ENCODE measurements at places on chromosomes 5 and 9.

DNA sequence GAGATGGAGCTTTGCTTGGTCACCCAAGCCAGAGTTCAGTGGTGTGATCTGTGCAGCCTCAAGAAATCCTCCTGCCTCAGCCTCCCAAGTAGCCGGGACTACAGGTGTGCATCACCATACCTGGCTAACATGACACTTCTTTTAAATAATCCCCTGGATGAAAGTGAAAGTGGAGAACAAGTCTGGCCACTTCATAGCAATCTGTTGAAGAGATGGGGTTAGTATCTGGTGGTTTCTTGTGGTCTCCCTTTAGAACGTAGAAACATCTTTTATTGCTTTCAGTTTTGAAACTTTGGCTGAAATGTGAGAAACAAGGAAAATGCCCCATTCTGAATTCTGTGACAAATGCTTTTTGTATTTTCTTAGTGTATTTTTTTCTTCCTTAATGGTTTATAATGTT is 452.5 kb upstream of the RIOK2 start:
- DNase-seq, result no peak

- no peak for DNase-seq
These were observed 22.4 kb upstream of the NREP start for GRCh38 chr5:111779260-111779921.

- no peak for DNase-seq
These were observed 83.0 kb downstream of the SMC2 start for GRCh38 chr9:104177003-104177611.

DNA sequence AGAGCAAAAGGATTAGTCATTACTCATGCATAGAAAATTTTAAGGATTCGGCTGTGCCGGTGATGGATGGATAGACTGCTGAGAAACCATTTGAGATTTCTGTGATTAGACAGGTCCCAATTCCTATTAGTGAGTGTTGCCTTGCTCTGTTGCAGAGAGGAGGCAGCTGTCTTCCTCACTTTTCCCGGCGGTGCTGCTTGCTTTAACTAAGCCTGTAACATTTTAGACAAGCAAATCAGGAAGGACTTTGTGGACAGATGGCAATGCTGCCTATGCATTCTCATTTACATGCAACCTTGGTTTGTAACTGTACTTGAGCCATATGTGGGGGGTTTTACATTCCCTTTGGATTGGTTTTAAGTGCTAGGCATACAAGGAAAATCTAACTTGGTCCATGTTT is 1176.3 kb downstream of the CDH18 start:
- DNase-seq, result no peak

GRCh38 chr5:71533142-71533541 is 54.0 kb upstream of the MCCC2 start:
- no peak for DNase-seq

DNA sequence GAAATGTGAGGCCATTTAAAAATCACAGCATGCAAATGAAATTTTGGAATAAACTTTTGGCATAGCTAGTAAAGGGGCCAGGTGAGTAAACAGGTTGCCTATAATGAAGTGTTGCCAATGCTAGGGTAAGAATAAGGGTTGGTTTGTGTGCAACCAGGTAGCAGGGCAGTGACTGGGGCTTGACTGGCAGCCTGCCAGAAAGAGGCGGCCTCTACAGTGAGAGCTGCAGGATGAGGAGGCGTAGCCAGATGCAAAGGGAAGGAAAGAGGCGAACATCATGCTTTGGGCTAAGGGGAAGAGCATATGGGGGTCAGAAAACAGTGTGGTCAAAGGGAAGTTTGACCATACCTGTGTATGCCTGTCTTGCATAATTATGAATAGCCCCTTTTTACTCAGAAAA is 70.6 kb downstream of the MAST4 start:
- DNase-seq, result no peak

DNA sequence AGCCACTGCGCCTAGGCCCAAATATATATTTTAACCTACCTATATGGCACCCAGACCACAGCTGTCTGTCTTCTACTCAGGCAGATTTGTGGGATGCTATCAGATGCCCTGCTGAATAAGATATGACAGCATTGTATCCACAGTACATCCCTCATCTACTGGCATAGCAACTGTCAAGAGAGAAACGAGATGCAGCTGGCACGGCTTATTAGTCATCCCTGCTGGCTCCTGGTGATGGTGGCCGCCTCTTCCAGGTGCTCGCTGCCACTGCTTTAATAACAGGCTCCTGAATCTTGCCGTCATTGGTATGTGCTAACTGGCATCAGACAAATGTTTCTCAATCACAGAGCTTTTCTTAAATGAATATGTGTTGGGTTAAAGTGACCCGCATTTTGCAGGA is 34.0 kb downstream of the B4GALT1 start:
- DNase-seq, result no peak

GRCh38 chr9:130017076-130017475 is 25.9 kb downstream of the FNBP1 start:
- no peak for DNase-seq

- DNase-seq, result no peak
These were observed 1195.9 kb downstream of the DTWD2 start for GRCh38 chr5:117792476-117792875.

- no peak for DNase-seq
These were observed 799.9 kb upstream of the TYRP1 start for GRCh38 chr9:11893331-11893730.

GRCh38 chr5:56900858-56901578 is 8.4 kb upstream of the SETD9 start:
- DNase-seq, result no peak

DNA sequence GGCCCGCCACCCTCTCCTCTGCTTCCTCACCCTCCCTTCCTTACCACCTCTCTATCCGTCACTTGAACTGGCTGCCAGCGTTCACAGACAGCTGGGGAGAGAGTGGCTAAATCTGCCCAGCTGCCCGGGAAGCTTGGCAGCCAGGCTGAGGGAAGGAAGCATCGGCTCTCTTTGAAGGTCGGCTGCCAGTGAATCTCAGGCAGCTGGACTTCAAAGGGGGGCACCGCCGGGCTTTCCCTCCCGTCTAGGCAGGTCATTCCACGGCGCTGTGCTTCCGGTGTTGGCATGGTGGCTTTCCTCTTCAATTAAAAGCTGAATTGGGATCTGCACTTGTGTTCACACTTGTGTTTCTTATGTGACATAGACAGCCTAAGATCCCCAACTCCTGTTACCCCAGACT is 174.0 kb downstream of the GDNF start:
- peak; percentile 5 for DNase-seq

DNA sequence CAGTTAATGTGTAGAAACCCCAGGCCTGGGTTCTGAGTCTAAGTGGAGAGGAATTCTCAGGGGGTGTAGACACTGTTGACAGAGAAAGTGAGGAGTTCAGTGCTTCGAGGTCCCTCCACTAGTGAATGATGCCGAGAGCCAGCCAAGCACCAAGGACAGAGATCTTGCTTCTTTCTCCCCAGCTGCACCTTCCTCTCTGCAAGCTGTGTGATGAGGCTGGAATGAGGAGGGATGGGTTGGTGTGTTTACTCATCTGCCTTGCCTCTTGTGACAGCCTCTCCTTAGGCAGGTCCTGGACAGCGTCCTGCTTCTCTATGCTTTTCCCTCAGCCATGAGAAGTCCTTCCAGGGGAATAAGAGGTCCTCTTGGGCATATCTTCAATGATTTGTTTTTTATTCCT is 35.3 kb downstream of the HNRNPH1 start:
- no peak for DNase-seq

GRCh38 chr5:40367255-40367654 is 312.5 kb upstream of the PTGER4 start:
- DNase-seq, result no peak

GRCh38 chr9:124769549-124770358 is 1.4 kb downstream of the NR6A1 start:
- no peak for DNase-seq

DNA sequence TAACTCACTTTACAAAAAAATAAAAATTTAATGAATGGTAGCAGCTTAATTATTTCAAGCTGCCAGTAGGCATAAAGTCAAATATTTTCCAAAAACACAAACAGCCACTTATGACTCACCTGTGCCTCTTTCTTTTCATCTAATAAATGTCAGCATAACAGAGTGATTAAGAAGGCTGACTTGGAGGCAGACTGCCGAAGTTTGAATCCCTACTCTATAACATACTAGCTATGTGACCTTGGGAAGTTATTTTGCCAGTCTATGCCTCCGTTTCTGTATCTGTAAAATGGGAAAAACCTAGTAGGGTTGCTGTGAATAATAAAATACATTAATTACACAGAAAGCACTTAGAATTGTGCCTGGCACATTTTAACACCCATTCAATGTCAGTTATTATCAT is 33.8 kb downstream of the FANCC start:
- DNase-seq, result no peak

DNA sequence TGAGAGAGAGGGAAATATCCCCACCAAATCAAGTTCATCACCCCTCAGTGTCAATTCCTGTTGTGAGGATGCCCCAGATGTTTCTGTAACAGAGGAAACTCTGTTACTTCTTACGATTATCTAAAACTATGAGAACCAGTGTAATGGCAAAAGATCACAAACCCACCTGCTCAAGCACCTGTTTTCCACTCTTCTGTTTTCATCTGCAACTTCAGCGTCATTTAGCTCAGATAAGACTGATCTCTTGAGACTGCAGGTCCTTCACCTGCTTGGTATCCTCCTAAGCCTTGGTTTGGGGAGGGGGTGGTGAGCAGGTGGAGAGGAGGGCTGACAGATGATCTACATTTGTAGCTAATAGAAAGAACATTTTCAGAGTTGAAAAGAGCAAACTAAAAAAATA is 229.3 kb downstream of the SLF1 start:
- DNase-seq, result no peak

DNA sequence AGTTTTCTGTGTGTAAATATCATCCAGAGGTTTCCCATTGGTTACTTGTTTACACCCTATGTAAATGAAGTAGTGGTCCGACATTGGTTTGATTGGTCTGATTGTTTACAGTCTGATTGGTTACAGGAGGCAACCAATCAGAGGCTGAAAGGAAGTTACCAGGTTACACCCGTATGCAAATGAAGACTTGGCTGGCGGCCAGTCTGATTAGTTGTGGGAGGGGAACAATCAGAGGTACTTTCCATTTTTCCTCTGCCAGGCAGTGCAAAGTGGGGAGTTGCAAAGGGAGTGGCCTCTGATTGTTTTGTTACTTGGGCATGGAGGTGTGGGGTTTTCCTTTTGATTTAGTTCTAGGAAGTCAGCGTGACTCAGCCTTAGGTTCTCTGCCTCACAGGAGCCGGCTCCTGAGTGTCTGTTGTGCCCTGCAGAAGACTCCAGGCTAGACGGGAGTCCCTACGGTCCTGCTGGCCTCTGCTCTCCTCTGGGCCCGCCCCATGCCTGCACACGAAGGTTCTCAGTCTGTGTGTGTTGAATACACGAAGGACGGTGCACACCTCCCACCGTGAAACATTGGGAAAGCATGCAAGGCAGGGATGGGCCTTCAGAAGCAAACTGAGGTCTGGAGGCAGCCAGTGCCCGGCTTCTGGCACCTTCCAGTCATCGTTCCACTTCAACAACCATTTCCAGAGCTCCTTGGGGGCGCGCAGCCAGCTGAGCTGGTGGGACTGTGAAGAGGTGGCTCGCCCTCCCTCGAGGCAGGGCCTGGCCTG is 42.9 kb downstream of the OLFM1 start:
- DNase-seq, result no peak

Data from amygdala (tissue), 56 donors.